ENCODE measurements at places on chromosomes 2 and 18.
A peak's percentile ranks its signal among the peaks of the same experiment; 100 is the strongest.

DNA sequence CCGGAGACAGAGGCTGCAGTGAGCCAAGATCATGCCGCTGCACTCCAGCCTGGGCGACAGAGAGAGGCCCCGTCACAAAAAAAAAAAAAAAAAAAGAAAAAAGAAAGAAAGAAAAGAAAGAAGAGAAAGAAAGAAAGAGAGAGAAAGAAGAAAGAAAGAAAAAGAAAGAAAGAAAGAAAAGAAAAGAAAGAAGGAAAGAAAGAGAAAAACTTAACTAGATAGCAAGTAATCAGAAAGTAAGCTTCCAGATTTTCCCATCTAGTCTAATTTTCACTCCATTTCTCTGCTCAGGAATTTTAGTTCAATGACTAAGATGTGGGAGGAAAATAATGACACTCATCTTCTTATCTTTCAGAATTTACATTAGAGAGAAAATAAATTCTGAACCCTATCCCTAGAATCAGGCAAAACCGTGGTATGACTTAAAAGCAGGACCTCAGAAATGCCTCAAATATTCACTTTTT, 2.4 kb downstream of the GFPT1 start:
- no peak for DNase-seq

- no peak for DNase-seq
Observed at GRCh38 chr2:191526536-191526935, 151.4 kb upstream of the NABP1 start.

- peak; percentile 84 for DNase-seq
Observed at GRCh38 chr2:109510136-109511028, 103.4 kb downstream of the SEPTIN10 start.

DNA sequence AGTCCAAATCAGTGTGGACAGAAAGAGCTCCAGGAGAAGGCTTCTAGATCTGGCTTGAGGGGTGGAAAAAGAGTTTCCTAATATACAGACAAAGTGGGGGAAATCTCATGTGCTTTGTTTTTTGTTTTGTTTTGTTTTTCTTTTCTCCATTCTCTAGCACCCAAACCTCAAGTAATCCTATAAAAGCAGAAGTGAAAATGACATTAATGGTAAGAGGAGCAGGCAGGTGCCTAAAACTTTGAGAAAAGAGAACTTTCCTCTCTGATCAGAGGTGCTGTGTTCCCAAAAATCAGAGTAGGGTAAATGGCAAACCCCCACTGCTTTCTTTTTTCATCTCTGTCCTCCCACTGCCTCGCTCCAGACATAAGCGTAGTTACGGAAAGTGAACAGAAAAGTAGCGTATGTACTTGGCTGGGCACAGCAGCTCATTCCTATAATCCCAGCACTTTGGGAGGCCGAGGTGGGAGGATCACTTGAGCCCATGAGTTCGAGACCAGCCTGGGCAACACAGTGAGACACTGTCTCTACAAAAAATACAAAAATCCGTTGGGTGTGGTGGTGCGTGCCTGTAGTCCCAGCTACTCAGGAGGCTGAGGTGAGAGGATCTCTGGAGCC, 77.8 kb downstream of the FAM161A start:
- no peak for DNase-seq

- no peak for DNase-seq
Observed at GRCh38 chr18:11468617-11469016, 140.8 kb upstream of the SLC35G4 start.

DNA sequence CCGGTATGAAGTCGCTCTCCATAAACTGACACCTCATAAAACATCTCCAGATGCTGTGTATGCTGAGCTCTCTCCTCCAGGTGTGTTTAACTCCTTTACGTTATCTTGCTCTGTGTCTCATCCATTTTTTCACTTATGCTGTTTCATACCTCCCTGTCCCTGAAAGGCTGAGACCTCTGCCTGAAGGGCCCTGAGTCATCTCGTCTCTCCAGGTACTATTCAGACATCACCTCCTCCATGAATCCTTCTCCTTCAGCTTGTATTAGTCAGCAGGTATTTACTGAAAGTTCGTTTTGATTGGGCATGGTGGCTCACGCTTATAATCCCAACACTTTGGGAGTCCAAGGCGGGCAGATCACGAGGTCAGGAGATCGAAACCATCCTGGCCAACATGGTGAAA, 244.5 kb upstream of the EPHA4 start:
- no peak for DNase-seq

DNA sequence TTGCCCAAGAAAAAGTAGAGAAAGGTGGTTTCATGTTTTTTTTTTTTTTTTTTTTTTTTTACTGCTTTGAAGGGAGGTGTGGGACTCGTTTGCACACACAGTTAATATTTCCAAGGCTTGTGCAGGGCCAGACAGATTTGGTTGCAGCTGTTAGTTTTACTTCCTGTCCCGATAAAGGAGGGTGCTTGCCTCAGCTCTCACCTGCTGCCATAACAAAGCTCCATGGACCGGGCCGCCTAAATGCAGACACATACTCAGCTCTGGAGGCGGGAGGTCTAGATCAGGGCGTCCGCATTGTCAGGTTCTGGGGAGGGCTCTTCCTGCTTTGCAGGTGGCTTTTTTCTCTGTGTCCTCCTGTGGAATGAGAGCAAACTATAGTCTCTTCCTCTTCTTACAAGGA, 69.9 kb downstream of the ODC1 start:
- peak; percentile 50 for DNase-seq

GRCh38 chr2:232275670-232276069, 102.9 kb upstream of the ALPP start:
- DNase-seq = no peak

DNA sequence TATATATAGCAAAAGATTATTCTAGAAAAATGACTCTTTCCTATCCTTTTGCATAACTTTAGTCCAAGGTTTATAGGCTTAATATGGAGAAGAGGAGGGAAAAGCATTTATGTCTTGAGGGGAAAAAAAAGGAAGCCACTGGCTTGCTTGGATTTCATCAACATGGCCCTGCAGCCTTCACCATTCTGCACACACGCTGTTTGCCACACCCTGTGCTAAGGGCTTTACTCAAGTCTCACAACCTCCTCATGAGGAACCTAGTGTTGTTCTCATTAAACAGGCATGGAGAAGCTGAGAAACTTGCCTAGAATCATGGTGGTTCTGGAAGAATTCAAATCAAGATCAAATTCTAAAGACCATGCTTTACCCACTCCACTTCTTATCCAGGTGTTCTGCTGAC, 117.3 kb upstream of the TTC39C start:
- no peak for DNase-seq

DNA sequence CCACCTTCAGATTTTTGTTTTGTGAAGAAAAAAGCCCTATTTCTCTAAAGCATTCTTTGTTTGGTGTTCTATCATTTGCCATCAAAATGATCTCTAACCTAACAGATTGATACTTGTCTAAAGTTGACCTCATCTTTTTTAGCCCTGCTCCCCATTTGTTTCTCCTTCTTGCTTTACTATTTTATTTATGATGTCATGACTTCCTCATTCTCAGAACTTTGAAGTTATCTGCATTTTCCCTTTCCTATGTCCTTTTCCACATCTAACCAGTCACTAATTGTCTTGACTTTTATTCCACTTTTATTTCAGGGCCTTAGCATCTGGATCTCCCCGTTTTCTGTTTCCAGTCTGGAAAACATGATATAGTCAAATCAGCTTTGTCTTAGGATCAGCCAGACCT, 8.3 kb downstream of the RAPGEF4 start:
- DNase-seq = no peak

- DNase-seq = no peak
Observed at GRCh38 chr2:34848132-34848531, 1249.0 kb upstream of the FAM98A start.

GRCh38 chr18:74546751-74547530, 12.6 kb downstream of the CNDP1 start:
- peak; percentile 44 for DNase-seq

DNA sequence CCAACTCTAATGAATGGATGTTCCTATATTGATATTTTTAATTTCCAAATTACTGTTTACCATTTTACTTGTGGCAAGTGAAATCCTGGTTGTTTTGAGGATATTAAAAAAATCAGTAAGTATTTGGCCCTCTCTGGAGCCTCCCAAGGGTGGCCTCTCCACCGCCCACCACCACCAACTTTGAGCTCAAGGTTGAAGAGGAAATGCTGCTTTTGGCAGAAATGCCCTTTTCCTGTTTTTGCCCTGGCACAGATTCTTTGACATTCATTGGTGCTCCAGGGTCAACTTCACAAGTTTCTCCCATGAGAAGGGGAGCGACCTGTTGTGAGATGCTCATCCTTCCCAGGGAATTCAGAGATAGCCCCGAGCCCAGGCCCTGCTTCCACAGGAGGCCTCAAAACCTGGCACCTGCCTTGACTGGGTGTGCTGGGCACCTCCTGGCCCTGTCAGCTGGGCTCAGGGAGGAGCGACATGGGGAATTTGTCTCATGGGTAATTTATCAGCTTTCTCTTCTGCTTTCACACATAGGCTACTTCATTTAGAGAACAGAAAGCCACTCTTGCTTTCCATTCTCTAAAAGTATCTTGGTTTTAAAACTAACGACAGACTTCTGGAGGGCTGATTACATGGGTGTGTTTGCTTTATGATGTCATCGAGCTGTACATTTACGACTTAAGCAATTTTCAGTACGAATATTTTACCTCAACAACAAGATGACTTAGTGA, 6.9 kb downstream of the CD8A start:
- DNase-seq = no peak

DNA sequence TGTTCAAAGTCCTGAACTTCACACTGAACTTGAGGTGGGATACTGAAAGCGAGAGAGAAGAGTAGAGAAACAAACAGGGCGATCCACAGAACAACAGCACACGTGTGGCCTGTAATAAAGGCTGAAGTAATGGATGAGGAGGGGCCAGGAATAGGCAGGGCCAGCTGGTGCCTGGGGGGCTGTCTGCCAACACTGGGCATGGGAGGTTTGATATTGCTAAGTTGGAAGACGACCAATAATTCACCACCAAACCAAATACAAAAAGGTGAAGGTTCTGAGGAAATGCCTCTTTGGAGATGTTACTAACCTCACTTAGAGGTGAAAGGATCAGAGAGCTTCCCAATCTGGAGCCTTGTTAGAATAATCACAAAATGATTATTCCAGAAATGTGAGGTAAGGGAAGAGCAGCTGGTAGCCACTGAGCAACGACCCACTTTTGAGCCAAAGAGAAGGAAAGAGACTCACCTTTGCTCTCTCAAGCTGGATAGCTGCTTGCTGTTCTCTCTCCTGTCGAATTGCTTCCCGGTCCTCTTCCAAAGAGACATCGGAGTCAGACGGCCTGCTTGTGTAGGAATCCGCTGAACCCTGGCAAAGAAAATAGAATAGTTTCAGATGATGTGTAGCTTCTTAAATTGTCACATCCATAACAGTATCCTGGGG, 54.7 kb upstream of the ARL5A start:
- no peak for DNase-seq

DNA sequence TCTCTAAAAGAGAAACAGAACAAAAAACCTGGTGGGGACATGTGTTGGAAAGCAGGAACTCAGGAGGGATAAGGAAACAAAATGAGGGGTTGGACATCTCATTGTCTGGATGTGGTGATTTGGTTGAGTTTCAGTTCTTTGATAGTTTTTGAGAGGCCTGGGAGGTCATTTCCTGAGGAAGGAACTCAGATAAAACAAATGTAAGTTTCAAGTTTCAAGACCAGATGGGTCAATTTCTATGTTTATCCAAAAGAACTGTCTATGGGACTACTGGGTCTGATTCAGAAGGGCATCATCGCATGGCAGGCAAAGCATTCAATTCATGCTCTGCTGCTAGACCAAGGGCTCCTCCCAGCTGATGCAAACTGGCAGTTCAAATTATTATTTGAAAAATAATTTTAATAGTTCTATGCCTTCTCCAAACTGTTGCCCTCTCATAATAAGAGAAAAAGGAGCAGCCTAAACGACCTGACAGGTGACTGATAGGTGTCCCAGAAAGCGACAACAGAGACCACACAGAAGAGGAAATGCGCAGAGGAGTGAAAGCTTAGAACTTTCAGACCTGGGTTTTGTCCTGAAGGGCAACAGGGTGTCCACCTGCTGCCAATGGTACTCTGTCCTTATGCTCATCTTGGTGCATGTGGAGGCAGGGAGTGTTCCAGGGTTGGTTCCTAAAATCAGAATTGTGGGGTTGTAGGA, 39.3 kb upstream of the SH3RF3 start:
- DNase-seq = no peak

GRCh38 chr2:152594792-152595191, 122.5 kb downstream of the PRPF40A start:
- DNase-seq = no peak

- no peak for DNase-seq
Observed at GRCh38 chr2:146370826-146371225, 1474.0 kb upstream of the ACVR2A start.

DNA sequence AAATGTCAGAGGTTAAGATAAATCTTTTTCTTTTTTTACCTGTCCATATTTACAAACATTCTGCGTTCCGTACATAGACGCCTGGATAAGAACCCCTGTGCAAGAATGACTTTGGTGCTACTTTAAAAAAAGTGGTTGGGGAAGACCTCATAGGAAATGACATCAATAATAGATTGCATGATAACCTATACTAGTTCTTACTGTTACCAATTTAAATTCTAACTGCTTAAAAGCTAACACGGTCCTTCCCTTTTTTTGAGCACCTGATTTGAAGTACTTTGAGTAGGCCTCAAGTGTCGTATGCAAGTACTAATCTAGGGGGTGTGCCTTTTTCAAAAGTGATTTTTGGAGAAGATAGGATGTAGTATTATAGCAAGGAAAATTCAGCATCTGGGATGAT, 2.1 kb downstream of the SLC39A10 start:
- DNase-seq = no peak

- DNase-seq = no peak
Observed at GRCh38 chr2:195675783-195676427, 18.9 kb downstream of the SLC39A10 start.

DNA sequence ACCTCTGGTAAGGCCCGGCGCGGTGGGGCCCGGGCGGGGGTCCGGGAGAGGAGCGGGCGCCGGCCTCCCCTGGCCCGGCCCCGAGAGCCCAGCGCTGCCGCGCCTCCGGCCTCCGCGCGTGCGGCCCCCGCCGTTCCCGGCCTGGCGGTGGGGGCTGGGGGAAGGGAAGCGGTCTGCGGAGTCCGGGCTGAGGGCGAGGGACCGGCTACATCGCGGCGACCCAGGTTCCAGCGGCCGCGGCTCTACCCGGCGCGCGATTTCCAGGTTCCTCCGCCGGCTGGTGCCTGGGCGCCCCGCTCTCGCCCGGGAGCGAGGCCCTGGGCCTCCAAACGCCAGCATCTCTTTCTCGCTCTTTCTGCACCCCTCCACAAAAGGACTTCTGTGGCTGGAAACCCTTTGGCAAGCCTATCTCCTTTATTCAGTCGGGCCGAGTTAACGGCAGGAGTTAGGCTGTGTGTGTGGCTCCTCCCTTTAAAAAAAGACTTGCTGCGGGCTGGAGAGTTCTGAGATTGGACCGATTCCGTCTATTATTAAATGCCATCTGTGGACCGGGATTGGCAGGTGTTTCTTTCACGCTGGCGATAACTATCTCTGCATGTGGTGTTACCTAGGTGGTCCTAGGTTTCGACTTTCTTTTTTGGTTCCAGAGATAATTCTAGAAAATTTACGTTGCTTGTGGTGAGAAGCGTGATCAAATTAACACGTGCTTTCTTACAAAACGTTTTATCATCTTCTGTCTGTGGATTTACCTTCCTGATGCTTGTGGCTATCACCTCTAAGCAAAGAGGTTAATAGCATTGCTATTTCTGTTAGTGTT, 592 bp downstream of the ME2 start:
- peak; percentile 43 for DNase-seq

- no peak for DNase-seq
Observed at GRCh38 chr18:55252901-55253300, 293.6 kb upstream of the CCDC68 start.
